D341Med (cell line): ENCODE measurements at places on chromosomes 11 and 22.
A peak's percentile ranks its signal among the peaks of the same experiment; 100 is the strongest.

- no peak for DNase-seq
Observed at GRCh38 chr22:20569059-20570058, 61.9 kb downstream of the MED15 start.

GRCh38 chr11:132050577-132051165 is 680.3 kb downstream of the NTM start:
- no peak for DNase-seq

DNA sequence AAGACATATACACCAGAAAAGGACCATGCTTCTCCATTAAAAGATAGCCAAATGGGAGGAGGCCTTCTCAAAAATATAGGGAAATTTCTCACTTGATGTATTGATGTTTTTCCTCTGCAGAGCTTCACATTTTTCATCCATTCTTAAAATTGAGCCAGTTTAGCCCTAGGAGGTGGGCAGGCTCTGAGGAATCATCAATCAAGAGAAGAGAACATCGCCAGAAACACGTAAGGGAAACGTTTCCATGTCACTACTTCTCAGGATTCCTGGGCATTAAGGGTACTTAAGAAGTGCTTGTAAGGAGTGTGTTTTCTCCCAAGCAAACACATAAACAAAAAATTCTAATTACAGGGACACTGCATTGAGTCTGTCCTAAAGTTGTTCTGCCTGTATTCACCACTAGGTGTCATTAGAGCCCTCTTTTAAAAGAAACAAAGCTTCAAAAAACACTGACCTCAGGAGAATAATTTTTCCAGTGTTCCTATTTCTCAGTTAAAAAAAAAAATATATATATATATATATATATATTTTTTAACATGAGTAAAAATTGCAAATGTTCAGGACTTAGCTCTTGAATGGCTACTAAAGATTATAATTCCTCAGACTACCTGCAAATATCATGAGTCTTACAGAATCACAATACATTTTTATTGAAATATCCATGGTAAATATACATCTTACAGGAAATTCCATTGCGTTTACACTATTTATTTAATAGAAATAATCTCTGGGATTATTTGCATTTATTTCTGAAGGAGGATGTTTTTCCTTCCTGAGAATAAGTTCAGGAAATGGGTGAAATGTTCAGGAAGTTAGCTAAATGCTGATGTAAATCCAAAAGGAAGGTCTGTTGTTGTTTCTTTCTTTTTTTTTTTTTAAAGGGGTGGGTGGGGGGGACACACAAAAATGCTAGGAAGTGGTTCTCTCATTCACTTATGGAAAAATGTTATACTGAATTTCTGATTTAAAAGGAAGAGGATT is 16.0 kb downstream of the FZD4 start:
- DNase-seq = peak; percentile 26

DNA sequence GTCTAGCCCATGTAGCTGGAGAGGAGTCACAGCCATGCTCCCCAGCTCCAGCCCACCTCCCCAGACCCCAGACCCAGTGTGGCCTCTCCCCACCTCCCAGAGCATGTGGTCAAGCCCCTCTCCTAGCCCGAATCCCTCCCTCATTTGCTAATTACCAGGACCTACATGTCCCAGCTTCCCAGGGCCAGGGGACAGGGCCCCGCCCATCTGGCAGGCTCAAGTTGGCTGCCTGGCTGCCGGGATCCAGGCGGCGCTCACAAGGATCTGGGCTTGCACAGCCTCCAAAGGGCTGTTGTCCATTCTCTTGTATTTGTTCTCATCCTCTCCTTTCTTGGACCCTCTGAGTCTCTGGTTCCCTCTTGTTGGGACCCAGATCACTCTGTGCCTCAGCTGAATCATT is 4.6 kb upstream of the MIF start:
- no peak for DNase-seq

GRCh38 chr11:129917231-129917630 is 21.9 kb upstream of the NFRKB start:
- DNase-seq = no peak

DNA sequence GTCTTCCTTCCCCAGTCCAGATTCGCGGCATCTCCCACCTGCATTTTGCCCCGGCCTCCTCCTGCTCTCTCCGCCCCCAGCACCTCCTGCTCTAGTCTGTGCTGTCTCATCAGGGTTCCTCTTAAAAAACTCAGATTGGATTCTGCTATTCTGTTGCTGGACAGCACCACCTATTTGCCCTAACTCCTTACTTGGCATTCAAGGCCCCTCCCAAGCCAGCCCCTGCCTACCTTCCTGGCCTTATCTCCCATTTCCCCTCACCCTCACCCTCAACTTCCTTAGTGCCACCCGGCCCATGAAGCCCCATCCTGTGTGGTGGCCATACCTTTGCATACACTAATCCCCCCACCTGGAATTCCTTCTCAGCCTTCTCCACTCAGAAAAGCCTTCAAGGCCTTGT is 59.9 kb upstream of the PRDM11 start:
- no peak for DNase-seq

GRCh38 chr22:36913427-36914389 is at the start of gene CSF2RB:
CSF2RB (plus strand) TSS chr22:36913628; CDS start chr22:36922208, 8,580 bp downstream.
- DNase-seq = no peak

DNA sequence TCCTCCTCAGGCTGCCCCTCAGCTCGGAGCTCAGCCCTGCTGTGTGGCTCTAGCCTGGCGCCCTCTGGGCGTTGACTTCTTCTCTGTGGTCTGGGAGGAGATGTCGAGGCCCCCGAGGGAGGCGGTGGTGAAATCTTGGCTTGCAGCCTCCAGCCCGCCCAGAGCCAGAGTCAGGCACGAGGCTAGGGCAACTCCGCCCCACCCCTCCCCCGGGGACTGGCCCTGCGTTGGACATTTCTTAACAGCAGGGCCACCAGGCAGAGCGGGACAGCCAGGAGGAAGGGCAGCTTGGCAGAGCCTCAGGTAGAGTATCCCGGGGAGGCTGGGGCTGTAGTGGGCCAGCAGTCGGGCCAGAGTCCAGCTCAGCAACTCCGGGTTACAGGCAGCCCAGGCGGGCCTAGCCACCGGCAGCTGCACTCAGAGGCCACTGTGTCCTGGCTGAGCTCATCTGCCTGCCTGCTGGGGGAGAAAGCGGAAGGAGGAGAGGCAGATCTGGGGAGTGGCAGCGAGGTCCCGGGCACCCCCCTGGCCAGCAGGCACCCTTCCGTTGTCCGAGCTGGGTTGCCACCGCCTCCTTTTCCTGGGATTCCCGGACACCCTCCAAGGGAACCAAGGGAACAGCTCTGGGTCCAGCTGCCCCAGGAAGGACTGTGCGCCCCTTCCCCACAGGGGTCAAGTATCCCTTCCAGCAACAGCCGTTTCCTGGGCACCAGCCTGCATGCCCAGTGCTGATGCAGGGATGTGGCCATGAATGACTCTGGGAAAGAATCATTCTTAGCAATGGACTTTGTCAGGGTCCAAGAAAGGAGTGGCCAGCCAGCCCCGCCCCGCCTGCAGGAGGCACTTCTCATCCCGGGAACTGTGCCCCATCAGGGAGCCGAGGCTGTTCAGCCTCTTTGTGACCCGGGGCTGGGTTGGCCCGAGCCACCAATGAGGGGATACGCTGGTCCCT is at the start of gene ALDH3B1:
Gene ALDH3B1 (plus strand): TSS at position 238 of the 952 bp plus-strand sequence. CDS start 4,971 bp downstream, outside the sequence.
- DNase-seq = no peak

GRCh38 chr11:2862395-2863275 is 22.9 kb downstream of the CDKN1C start:
- no peak for DNase-seq

GRCh38 chr11:8168485-8169257 is at the start of gene RIC3:
RIC3 (minus strand) TSS chr11:8169025; CDS start chr11:8168989, 36 bp downstream.
- peak; percentile 72 for DNase-seq

DNA sequence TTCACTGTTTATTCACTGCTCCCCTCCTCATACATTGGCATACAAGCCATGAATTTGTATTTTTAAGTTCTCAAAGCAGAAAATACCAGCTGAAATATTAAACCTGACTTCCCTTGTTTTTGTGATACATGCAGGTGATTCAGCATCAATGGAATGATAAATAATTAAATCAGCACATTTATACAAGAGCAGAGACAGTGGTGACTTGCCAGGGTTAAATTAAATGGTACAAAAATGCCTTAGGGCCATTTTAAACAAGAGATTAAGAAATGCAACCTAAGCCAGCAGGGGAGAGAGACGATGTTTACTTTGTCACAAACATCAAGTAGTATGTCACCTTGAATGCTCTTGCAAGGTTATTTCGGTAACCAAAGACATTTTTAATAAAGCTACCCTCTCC is 95.9 kb upstream of the DDI1 start:
- no peak for DNase-seq

- no peak for DNase-seq
Observed at GRCh38 chr11:125155100-125155444, 9.5 kb upstream of the PKNOX2 start.

DNA sequence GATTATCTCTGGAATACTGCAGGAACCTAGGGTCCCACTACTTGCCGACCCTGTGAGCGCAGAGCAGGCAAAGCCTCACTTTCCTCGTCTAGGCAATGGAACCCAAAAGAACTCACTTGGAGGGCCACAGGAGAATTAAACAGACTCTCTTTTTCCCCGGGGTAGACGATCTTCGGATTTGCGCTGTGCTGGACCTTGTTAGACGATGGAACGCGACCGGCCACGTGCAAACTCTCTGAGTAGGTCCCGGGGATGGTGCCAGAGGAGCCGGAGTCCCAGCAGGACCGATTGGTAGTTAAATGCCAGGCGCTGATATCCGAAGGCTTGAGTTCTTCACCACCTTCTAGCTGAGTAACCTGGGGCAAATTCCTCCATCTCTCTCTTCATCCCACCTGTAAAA is 1.0 kb upstream of the SLC1A2 start:
- no peak for DNase-seq

GRCh38 chr11:68839911-68840641 is 1.6 kb downstream of the CPT1A start:
- no peak for DNase-seq

- DNase-seq = peak; percentile 15
Observed at GRCh38 chr22:42702675-42703074, 18.0 kb downstream of the A4GALT start.

- DNase-seq = no peak
Observed at GRCh38 chr11:64268893-64269539, 15.4 kb downstream of the BAD start.

GRCh38 chr11:130486987-130487923 is 38.8 kb downstream of the ADAMTS15 start:
- no peak for DNase-seq

DNA sequence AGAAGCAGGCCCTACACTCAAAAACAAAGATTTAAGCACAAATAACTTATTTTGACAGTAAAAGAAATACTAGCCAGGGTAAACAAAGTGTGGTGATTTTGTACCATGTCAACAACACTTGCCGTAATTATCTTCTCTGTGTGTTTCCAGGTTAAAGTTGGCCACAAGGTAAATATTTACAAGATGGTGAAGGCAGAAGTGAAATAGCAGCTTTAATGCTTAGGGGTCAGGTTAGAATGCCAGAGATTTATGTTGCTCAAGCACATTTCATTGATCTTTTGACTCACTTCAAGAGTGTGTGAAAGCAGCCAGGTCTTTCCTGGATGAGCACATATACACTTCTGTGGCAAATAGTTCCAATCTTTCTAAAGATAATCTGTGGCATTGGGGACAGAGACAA is 270.2 kb upstream of the LUZP2 start:
- no peak for DNase-seq

DNA sequence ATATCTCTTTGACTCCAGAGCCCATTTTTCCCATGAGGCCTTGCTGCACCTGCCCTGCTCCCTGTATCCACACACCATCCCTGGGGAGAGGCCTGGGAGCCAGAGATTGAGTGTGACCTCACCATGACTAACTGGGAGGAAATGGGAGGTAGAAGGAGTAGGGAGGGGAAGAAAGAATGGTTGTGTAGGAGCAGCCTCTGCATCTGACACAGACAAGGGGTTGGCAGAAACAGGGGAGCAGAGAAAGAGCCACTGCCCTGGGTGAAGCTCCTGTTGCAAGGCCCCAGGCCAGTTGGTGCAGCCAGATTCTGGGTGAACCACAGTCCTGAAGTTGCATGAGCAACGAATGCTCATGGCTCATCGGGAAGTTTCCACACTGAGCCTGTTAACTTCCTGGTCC is 32.4 kb downstream of the POU2F3 start:
- DNase-seq = no peak
